Activated CD4-positive, alpha-beta T cell treated with anti-CD3 and anti-CD28 coated beads, Interleukin-2, amount 50 U/mL, for 4 hours (primary cell): ENCODE measurements at places on chromosomes 5 and 9.

- no peak for DNase-seq
Observed at GRCh38 chr9:9612270-9612669, 1000.5 kb downstream of the PTPRD start.

GRCh38 chr9:70873506-70873905 lies 247.9 kb downstream of the TRPM3 start:
- no peak for DNase-seq

DNA sequence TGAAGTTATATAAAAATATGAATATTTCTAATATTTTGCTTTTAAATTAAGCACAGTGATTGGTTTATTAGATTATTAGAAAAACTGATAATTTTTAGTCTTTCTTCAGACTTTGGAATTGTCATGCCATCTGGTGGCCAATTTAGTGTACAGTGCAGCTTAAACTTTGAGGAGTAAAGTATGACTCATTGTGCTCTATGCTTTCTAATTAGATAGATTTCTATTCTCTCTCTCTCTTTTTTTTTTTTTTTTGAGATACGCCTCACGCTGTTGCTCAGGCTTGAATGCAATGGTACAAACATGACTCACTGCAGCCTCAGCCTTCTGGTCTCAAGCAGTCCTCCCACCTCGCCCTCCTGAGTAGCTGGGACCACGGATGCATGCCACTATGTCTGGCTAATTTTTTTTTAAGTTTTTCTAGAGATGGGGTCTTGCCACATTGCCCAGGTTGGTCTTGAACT lies 42.1 kb upstream of the GPR21 start:
- DNase-seq: peak; percentile 43

GRCh38 chr5:177612215-177612673 lies 12.3 kb downstream of the B4GALT7 start:
- no peak for DNase-seq

- DNase-seq: no peak
Observed at GRCh38 chr9:69198521-69199220, 24.6 kb downstream of the TJP2 start.

GRCh38 chr9:124618476-124618875 lies 111.3 kb upstream of the NR5A1 start:
- DNase-seq: no peak

DNA sequence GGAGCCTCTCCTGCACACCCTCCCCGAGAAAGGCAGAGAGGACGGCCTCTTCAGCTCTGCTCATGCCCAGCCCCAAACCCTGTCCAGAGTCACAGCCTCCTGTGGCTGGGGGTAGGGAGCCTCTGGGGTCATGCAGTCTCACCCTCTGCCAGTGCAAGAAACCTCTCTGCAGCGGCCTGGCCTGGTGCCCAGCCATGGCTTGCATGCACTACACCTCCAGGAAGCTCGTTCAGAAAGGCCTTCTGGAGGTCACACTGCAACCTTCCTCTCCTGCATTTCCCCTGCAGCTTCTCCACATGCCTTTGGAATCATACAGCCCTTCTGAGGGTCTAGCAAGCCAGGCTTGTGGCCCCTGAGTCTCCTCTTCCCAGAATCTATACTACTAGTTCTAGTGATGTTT lies 17.9 kb downstream of the CSF1R start:
- no peak for DNase-seq

GRCh38 chr5:123455640-123456039 lies 32.4 kb upstream of the CEP120 start:
- DNase-seq: no peak

DNA sequence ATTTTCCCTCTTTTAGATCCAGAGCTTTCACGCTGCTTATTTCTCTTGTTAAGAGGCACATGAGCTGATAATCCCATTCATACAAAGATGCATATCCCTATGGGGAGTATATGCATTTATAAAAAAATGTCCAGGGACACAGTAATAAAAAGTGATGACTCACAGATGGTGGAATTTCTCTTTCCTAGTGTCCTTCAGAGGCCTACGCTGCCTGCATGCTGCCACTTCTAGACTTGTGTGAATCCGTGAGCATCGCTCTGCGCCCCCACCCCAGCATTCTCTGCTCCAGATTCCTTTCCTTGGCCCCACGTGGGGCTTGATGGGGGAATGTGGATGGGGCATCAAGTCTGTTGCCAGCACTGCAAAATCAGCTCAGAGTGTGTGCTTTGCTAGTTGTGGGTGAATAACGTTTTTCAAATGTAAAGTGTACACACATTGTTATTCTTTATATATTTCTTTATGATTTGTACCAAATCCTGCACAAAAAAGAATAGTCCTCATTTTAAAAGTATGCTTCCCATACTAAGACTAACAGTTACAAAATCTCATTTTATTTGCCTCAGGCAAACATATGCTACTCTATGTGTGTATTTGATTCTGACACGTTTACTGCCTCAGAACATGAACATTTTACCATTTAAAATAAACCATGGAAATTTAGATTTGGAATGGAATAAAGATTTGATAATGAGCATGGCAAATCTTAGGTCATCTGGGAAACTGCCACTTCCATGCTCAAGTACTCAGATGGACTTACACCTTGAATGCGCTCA lies 22.4 kb upstream of the RASGRF2 start:
- DNase-seq: no peak

- no peak for DNase-seq
Observed at GRCh38 chr5:93674138-93674537, 67.3 kb downstream of the POU5F2 start.

DNA sequence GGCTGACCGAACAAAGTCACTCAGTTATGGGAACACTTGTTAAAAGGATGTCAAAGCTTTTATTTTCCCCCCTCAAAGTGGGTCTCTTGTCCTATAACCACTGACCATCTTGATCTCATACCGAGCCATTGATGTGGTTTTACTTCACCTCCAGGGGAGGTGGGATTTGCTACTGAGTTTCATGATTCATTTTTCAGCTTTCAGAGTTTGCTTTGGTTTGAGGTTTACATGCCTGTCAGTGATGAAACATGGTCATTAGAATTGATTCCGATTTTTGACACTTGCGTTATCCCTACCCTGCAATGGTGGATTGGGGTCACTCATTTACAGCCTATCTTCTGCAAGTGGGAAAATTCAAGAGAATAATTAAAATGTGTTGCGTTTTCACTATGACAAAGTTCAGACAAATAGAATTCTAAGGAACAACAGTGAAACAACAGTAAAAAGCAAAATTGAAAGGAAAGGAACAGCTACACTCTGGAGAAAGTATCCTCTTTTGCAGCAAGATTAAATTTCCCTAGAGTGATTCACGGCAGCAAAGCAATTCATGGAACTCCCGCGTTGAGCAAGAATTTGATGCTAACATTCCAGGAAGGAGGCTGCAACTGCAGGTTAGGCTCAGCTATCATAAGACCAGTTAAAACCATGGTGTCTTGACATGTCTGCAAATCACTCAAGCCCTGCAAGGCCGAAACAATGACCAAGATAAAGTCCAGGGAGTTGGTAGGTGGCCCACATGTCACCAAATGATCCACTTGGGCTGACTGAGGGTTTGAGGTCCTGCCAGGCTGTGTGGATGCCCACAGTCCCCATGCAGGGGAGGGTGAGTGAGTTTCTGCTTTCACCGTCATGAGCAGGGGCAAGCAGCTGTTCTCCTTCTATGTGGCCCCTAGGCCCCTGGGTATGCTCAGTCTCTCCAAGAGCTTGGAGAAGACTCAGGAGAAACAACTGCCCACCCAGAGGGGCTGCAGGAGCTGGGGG lies 9.4 kb downstream of the GADD45G start:
- no peak for DNase-seq

DNA sequence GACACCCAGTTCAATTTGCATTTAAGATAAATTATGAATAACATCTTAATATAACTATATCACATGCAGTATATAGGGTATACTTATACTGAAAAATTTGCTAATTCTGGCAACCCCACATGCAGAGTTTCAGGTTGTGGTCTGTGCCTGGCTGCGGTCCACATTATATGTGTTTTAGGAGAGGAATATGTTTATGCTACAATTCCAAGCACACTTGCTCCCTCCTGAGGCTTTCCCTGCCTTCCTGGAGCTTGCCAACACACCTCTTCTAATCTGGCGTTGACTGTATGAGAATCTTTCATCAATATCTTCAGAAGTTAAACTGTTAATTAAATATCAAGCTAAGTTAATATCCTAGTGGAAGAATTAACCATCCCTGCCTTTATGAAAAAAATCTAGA lies 45.2 kb downstream of the SEMA5A start:
- no peak for DNase-seq

GRCh38 chr9:125125523-125125922 lies 17.8 kb downstream of the SCAI start:
- DNase-seq: no peak

DNA sequence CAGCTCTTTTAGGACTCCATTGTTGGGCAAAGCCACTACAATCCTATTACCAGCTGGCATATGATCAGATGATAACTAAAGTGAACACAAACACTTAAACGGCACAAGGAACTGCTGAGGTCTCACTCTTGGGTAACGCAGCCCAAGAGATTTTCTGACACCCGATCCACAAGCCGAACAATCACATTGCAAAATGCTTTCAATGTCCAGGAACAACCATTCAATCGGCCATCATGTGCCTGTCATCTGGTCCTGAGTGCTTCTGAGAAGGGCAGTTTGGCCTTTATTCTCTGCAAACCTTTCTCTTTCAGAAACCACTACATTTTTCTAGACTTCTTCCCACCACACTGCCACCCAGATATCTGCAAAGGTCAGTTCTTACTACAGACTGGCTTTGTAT lies 283.1 kb downstream of the GLIS3 start:
- no peak for DNase-seq

DNA sequence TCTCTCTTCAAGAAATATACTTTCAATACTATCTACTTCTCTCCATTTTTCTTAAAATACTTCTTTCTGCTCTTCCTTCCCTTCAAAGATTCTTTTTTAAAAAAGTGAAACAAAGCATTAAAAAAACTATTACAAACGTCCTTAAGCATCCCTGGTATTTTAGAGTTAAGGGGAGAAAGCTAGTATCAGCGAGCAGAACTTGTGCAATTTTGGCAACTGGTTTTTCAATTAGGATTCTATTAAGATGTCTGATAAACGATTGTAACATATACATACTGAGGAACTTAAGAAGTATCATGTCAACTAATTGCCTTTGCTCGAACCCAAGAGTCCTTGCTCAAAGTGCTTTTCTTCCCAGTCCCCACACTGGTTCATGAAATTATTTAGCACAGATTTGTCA lies 459.2 kb downstream of the BNC2 start:
- no peak for DNase-seq

DNA sequence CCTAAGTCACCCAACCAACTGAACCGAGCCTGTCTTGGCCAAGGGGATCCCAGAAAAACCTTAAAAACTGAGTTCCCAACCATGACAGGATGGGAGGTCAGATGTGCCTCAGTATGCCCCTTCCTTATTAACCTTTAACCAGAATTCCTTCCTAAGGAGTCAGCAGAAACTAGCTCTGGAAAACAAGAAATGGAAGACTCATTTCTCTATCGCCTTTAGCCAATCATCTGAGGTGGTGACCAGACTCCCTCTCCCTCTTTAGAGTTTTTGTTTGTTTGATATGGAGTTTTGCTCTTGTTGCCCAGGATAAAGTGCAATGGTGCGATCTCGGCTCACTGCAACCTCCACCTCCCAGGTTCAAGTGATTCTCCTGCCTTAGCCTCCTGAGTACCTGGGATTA lies 37.5 kb downstream of the SLC28A3 start:
- DNase-seq: no peak

- no peak for DNase-seq
Observed at GRCh38 chr9:106526716-106527204, 336.2 kb upstream of the ZNF462 start.
